ENCODE measurements at places on chromosomes 1 and 21.
A peak's percentile ranks its signal among the peaks of the same experiment; 100 is the strongest.

- H3K4me1 ChIP-seq, result no peaks in the 10 kb centered on the region
- no peak for DNase-seq
- no peak overlapping the region for H3K4me3 ChIP-seq
- no peak overlapping the region for H3K27ac ChIP-seq
- H3K36me3 ChIP-seq, result no peaks in the 10 kb centered on the region
Observed at GRCh38 chr1:35650416-35650815, 9.1 kb upstream of the PSMB2 start.

- H3K27me3 ChIP-seq, result no peaks in the 10 kb centered on the region
- no peak for DNase-seq
- H3K4me3 ChIP-seq, result no peak overlapping the region
- no peak overlapping the region for H3K27ac ChIP-seq
- peaks cover 25% of the 10 kb centered on the region for H3K36me3 ChIP-seq
Observed at GRCh38 chr21:45465611-45466329, 60.8 kb downstream of the COL18A1 start.

GRCh38 chr21:42576639-42577038 is 63.0 kb downstream of the SLC37A1 start:
- no peak overlapping the region for H3K4me3 ChIP-seq
- DNase-seq, result no peak
- H3K27ac ChIP-seq, result no peak overlapping the region
- no peaks in the 10 kb centered on the region for H3K27me3 ChIP-seq
- H3K36me3 ChIP-seq, result peaks cover 38% of the 10 kb centered on the region
- H3K4me1 ChIP-seq, result no peaks in the 10 kb centered on the region

DNA sequence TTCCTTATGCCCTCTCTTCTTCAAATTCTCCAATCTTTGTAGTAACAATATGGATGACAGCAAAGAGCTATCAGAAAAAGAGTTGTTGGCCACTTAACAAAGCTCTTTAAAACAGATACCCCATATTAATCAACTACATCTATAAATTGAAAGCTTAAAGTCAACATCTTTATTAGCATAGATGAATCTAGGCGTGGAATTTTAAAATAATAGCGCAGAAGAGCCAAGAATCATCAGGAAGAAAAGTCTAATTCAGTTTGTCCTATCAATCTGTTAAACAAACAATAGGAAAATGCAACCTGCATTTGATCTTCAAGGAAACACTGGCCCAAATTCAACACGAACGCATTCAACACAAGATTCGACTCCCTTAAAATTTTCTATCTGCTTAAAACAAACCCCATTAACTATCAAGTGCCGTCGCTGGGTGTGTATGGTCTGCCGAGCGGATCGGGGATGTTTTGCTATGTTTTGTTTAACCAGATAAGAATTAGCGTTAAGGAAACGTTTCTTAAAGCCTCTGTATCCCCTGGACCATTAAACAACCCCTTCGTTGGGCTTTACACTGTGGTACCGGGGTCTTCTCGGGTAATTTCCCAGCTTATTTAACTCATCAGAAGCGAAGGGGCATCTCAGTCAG is 1.0 kb downstream of the LYST start:
- H3K27me3 ChIP-seq, result peaks cover 15% of the 10 kb centered on the region
- DNase-seq, result no peak
- H3K4me3 ChIP-seq, result peak overlapping the region; percentile 94

GRCh38 chr1:24673341-24673740 is 30.2 kb downstream of the SRRM1 start:
- no peak overlapping the region for H3K4me3 ChIP-seq
- peak overlapping the region; percentile 12 for H3K27ac ChIP-seq
- H3K27me3 ChIP-seq, result no peaks in the 10 kb centered on the region
- no peak for DNase-seq
- no peaks in the 10 kb centered on the region for H3K4me1 ChIP-seq
- H3K36me3 ChIP-seq, result peaks cover 58% of the 10 kb centered on the region

DNA sequence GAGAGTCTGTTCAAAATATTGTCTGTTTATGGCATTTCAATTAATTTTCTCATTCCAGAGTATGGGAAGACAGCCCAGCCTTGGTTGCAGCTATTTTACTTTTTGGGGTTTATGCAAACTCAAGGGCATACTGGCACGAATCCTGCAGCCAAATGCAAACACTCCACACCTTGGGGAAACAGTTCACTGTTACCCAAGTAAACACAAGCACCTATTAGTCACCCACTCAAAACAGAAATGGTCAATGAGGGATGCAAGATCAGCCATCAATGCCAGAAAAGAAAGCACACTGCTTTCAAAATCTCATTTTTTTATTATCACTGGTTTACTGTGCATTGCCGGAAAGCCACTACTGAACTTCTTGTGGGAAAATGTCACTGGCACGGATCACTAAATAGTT is 170.6 kb downstream of the RUNX1 start:
- H3K4me3 ChIP-seq, result no peak overlapping the region
- H3K27ac ChIP-seq, result peak overlapping the region; percentile 68
- peaks cover 74% of the 10 kb centered on the region for H3K4me1 ChIP-seq
- no peak for DNase-seq
- H3K27me3 ChIP-seq, result no peaks in the 10 kb centered on the region
- H3K36me3 ChIP-seq, result peaks cover 14% of the 10 kb centered on the region

DNA sequence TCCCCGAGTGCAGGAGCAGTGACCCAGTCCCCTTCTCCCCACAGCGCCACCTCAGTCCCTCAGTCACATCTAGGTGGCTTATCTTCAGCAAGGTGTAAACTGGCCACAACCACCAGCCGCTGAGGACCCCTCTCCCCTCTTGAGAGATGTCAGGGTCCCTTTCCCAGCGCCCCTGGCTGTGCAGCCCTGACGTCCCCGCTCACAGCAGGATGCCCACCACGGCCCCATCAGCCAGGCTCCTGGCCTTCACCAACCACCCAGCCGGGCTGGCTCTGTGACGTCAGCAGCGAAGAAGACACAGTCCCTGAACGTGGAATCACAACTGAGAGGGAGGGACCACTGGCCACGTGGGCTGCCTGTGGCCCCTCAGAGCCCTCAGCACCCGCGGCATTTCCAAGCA is 249.4 kb downstream of the NPHP4 start:
- H3K4me1 ChIP-seq, result peaks cover 11% of the 10 kb centered on the region
- no peak overlapping the region for H3K4me3 ChIP-seq
- no peak for DNase-seq
- no peaks in the 10 kb centered on the region for H3K36me3 ChIP-seq
- peaks cover 14% of the 10 kb centered on the region for H3K27me3 ChIP-seq

- DNase-seq, result no peak
- H3K4me3 ChIP-seq, result peak overlapping the region; percentile 26
- H3K27ac ChIP-seq, result peak overlapping the region; percentile 66
- peaks cover 2% of the 10 kb centered on the region for H3K36me3 ChIP-seq
- H3K27me3 ChIP-seq, result no peaks in the 10 kb centered on the region
- peaks cover 14% of the 10 kb centered on the region for H3K4me1 ChIP-seq
Observed at GRCh38 chr21:38965910-38966504, 160.3 kb downstream of the ETS2 start.

DNA sequence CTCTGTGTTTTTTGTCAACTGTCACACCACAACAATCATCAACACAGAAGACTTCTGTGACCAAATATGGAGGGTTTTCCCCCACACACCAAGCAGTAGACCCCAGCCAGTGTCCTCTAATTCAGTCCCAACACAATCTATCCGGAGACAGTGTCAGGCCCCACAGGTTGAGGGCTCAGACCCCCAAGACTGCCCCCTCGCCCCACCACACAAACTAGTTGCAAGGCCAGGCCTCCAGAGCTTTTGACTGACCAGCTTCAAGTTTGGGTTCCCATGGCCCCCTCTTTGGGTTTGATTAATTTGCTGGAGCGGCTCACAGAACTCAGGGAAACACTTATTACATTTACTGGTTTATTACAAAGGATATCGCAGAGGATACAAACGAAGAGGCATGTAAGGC is 37.2 kb downstream of the NEK2 start:
- no peaks in the 10 kb centered on the region for H3K27me3 ChIP-seq
- no peak overlapping the region for H3K4me3 ChIP-seq

- no peak overlapping the region for H3K27ac ChIP-seq
- peaks cover 40% of the 10 kb centered on the region for H3K4me1 ChIP-seq
- no peaks in the 10 kb centered on the region for H3K36me3 ChIP-seq
- peak overlapping the region; percentile 67 for H3K4me3 ChIP-seq
- H3K27me3 ChIP-seq, result peaks cover 92% of the 10 kb centered on the region
Observed at GRCh38 chr1:190475421-190476141, 2.1 kb downstream of the BRINP3 start.

- no peak overlapping the region for H3K27ac ChIP-seq
- H3K4me3 ChIP-seq, result no peak overlapping the region
- H3K36me3 ChIP-seq, result no peaks in the 10 kb centered on the region
- no peak for DNase-seq
- peaks cover 14% of the 10 kb centered on the region for H3K4me1 ChIP-seq
Observed at GRCh38 chr1:23622284-23622683, 63.0 kb upstream of the ID3 start.

DNA sequence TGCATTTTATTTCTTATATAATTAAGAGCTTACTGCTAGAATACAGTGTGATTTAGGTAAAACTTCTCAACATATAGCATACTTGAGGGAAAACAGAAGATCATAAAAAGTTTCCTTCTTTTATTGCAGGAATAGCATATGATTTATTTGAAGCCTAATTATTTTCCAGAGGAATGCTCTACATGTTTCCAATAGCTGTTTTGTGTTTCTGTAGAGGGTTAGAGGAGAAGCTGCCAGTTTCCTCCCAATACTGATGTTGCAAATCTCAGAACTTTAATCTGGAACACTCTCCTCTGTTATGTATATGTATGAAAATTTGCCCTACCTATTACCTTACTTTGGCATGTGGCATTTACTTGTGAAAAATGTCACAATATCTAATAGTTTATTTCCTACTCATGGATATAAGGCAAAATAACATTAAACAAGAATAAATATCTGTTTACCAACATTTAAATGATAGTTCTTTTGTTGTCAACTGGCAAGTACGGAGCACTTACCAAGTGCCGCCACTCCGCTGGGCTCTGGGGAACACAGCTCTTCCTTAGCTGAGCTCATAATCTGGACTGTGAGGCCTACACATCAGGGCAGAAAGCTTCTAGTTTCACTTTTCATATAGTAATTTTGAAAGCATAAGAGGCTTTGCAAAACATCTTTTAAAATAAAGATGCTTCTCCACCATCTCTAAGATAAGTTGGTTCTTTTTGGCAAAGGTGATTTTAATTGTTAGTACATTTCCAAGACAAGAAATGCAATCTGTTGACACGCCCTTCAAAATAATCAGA is 239.8 kb upstream of the C1orf105 start:
- peak overlapping the region; percentile 30 for H3K4me3 ChIP-seq
- no peaks in the 10 kb centered on the region for H3K36me3 ChIP-seq
- no peak for DNase-seq
- H3K27me3 ChIP-seq, result no peaks in the 10 kb centered on the region

- H3K4me3 ChIP-seq, result no peak overlapping the region
- H3K4me1 ChIP-seq, result peaks cover 12% of the 10 kb centered on the region
- no peak overlapping the region for H3K27ac ChIP-seq
- peaks cover 41% of the 10 kb centered on the region for H3K27me3 ChIP-seq
- no peak for DNase-seq
- no peaks in the 10 kb centered on the region for H3K36me3 ChIP-seq
Observed at GRCh38 chr1:112268408-112268807, 127.6 kb upstream of the CTTNBP2NL start.

GRCh38 chr1:165073185-165074007 is 283.1 kb downstream of the LMX1A start:
- H3K27me3 ChIP-seq, result no peaks in the 10 kb centered on the region
- H3K27ac ChIP-seq, result peak overlapping the region; percentile 55
- no peaks in the 10 kb centered on the region for H3K36me3 ChIP-seq
- peaks cover 25% of the 10 kb centered on the region for H3K4me1 ChIP-seq
- no peak overlapping the region for H3K4me3 ChIP-seq

GRCh38 chr1:37162059-37162458 is 127.7 kb upstream of the GRIK3 start:
- no peak for DNase-seq
- no peak overlapping the region for H3K4me3 ChIP-seq
- H3K27ac ChIP-seq, result no peak overlapping the region

- no peak overlapping the region for H3K27ac ChIP-seq
- peaks cover 41% of the 10 kb centered on the region for H3K27me3 ChIP-seq
- no peak overlapping the region for H3K4me3 ChIP-seq
- H3K4me1 ChIP-seq, result peaks cover 2% of the 10 kb centered on the region
- H3K36me3 ChIP-seq, result no peaks in the 10 kb centered on the region
- DNase-seq, result no peak
Observed at GRCh38 chr1:223161321-223161720, 18.3 kb upstream of the TLR5 start.

- H3K36me3 ChIP-seq, result no peaks in the 10 kb centered on the region
- peaks cover 2% of the 10 kb centered on the region for H3K27me3 ChIP-seq
- no peaks in the 10 kb centered on the region for H3K4me1 ChIP-seq
- DNase-seq, result no peak
- H3K27ac ChIP-seq, result no peak overlapping the region
- no peak overlapping the region for H3K4me3 ChIP-seq
Observed at GRCh38 chr21:18222346-18222745, 22.3 kb upstream of the CHODL start.

GRCh38 chr1:110390692-110391245 is at the start of gene SLC16A4:
Gene SLC16A4 (minus strand): TSS chr1:110391026. CDS start chr1:110389323, 1,703 bp downstream.
- H3K27me3 ChIP-seq, result no peaks in the 10 kb centered on the region
- peaks cover 15% of the 10 kb centered on the region for H3K36me3 ChIP-seq
- peak within 1 kb of the TSS; percentile 94 for H3K27ac ChIP-seq
- peaks cover 35% of the 10 kb centered on the region for H3K4me1 ChIP-seq
- no peak for DNase-seq
- H3K4me3 ChIP-seq, result peak within 1 kb of the TSS; percentile 56

- H3K27me3 ChIP-seq, result no peaks in the 10 kb centered on the region
- DNase-seq, result no peak
- no peak overlapping the region for H3K4me3 ChIP-seq
Observed at GRCh38 chr1:82932207-82932606, 1066.7 kb downstream of the TTLL7 start.

DNA sequence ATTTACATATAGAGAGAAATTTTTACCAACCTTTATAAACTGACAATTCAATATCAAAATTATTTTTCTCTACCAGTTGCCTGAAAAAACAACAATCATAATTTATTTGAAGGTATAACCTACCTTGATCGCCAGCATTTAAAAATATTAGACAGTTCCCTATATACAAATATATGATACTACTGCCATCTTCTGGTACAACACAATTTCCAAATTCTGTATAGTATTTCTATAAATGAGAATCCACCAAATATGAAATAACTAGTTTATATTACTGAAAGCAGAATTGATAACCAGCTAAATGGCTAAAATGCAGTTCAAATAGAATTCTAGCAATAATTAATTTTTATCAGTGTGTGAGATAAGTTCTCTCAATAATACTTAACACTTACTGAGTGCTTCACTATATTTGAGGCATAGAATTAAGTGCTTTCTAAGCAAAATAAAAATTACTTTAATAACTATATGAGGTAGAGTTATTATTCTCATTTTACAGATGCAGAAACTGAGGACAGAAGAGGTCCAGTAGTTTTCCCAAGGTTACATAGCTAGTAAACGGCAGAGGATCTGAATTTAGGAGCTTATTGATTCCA is 75.6 kb downstream of the PIGK start:
- no peak overlapping the region for H3K4me3 ChIP-seq

DNA sequence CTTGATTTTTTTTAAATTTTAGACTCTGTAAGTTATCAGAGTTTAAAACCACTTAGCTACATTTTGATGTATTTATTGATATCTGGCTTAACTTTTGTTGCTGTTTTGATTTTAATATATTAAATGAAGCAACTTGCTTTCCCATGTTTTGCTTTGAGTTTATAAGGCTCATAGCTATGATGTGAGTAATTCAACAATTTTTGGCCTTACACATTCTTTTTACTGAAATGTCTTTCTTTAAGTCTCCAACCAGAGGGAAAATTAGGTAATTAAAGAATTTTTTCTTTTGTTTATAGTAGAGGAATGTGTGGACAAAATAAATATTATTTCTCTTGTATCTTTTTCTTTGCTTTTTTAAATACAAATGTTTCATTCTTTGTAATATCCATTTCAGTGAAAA is 258.3 kb upstream of the ADAMTS5 start:
- H3K27me3 ChIP-seq, result no peaks in the 10 kb centered on the region
- peaks cover 30% of the 10 kb centered on the region for H3K4me1 ChIP-seq

All from mesothelial cell of epicardium (in vitro differentiated cells).